ENCODE measurements at places on chromosomes 3 and 15.

DNA sequence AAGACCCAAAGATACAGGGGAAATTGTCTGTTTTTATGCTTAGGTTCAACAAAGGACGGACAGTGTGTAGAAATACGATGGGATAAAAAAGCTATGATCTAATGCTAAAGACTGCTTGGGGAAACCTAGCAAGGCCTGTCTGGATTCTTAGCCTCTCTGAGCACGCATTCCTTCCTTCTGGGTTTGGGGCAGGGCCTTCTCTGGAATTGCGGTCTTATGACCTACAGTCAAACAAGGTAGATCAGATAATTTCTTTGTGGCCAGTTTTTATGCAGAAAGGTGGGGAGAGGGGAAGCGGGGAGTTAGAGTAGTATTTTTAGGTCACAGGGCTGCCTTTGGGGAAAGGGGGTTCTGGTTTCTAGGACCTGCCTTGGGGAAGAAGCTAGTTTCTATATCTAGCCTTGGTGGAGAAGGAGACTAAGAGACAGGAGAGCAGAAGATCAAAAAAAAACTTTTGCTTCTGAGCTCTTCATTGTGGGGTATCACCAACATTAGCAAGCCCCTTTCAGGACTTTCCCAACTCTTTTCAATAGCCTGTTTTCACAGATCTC lies 39.1 kb upstream of the LIPC start:
- no peak for DNase-seq

DNA sequence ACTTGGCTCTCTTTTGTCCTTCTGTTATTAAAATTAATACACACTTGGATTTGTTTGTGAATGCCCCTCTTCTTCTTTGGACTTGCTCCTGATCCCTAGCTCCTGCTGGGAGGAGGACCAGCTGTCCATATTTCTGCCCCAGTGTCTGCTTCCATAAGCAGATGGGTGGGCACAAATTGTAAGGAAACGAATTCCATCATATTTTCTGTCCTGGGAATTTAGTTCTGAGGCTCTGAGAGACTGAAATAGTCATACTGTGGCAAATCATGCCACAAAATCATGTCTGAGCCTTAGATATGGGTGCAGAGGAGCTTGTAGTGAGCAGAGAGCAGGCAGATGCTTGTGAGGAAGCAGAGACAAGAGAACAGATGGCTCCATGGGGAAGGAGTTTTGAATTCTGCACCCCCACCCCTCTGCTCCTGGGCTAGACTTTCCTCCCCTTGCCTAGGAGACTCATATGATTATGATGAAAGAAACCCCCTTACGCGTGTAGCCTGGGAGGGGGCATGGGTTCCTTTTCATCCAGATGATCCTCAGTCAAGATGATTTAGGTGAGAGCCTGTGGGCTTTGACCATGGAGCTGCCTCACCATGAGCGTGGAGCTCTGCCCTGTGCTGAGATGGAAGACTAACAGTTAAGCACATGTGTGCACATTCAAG lies 50.6 kb downstream of the SV2B start:
- no peak for DNase-seq

DNA sequence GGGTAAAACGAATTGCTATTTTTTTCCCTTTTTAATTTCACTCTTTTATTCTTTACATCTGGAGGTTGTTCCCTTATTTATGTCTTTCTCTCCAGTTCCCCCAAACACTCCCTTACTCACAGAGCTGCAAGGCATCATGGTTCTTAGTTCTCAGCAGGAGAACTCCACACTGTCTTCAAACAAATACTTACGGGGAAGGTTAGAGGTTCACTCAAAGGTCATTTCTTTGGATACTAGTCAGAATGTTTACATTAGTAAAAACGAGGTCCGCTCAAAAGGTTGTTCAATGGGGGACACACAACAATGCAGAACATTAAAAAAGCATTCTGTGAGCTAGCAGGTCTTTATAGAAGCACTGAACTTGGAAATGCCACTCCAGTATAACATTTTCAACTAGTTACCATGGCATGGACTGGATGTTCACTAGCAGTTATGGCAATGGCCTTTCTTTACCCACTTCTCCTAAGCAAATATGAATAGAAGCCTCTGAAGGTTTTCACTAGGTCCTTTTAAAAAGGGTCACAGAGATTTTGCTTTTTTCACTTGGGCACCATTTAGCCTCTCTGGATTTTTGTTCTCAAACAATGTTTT lies 201.7 kb downstream of the MEIS2 start:
- DNase-seq, result no peak

DNA sequence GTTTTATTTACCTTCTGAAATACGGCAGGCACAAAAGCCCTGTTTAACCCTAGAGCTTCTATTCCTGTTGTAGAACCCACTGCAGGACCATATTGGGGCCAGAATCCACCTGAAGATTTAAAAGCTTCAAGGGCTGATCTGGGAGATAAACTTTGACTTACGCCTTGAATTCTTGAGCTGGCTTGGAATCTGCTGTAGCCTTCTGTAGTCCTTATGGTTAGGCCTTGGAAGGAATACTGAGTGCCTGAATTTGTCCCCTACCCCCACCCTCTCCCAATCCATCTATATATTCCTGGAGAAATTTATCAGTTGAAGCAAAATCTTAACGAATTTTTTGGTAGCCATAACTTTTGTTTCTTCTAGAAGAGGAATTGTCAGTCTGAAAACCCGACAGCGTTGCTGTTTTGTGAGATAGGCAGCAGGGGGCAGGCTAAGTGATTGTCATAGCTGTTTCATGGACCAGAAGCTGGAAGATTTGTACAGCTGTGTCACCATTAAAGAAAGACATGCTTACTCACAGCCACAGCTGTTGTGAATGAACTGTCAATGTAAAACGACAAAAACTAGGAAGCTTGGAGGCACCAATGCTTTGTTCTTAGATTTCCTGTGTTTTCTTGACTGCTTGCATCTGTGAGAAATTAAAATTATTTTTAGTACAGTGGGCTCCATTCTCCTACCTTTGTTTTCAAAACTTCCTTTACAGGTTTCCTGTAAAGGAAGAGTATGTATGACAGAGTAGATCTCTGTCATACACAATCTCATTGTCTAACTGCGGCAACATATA lies 12.8 kb downstream of the LXN start:
- DNase-seq, result peak; percentile 52

DNA sequence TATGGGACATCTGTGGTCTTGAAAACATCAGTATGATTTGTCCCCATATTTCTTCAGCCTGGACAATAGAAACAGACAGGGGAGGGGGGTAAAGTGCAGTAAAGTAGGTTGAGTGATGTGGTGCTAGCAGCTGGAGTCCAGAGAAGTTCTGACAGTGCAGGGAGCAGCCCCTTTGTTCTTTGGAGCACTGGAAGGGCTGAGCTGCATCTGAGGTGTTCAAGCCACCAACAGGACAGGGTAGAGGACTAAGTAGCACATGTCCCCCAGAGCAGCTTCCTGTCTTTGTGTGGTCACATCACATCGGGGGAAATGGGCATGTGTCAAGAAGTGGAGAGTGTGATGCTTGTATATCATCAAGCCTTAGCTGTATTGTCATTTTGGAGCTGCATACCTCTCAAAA lies 12.1 kb downstream of the MRPS22 start:
- DNase-seq, result no peak

DNA sequence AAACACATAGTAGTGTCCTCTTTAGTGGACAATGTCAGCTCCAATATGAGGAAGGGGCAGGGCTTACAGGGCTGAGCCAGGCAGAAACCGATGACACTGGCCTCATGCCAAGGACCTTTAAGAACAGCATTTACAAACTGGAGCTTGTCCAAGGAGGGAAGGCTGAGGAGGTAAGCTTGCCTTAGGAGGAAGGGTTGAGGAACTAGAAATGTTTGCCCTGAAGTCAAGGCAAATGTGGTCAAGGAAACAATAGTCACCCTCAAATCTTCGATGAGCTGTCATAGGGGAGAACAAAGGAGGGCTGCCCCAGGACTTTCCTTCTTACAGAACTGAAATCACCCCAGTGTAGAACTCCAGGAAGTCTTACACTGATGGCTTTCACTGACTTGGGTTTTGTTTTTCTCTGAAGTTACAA lies 136.4 kb downstream of the LIPC start:
- no peak for DNase-seq

DNA sequence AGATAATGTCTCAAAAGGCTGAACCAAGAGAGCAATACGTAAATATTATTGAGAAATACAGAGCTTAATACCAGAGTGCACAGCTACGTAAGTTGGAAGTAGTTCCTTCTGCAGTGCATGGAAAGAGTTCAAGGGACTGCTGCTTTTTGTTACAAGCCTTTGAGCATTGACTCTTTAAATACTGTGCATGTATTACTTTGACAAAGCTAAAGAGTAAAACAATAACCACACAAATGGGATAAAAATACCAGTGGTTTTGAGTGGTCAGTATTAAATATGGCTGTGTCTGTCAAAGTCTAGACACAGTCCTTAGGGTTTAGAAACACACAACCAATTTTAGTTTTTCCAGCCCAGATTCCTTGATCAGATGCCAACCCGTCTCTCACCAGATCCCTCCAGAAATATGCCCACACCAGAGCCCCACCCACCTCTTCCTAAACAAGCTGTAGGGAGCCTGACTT lies 62.1 kb downstream of the SSR3 start:
- DNase-seq, result no peak

GRCh38 chr3:193960487-193961274 lies 175.3 kb upstream of the HES1 start:
- DNase-seq, result no peak

DNA sequence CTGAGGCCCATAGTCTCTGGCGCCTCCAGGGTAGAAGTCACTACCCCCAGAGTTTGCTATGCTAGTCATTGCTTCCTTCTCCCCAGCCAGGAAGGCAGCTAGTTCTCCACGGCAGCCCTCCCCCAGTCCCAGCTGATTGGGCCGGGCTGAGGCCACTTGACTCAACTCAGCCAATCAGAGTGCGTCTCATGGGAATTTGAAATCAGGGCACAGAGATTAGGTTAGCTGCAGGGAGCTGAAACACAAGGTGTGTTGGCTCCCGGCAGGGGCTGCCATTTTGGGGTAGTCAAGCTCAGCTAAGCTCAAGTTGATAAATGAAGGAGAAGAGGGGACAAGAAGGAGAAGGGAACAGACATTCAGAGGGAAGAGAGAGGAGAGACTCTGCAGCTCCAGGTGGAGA lies 32.8 kb downstream of the LINGO1 start:
- DNase-seq, result no peak

GRCh38 chr15:29129926-29130325 lies 139.7 kb downstream of the NSMCE3 start:
- no peak for DNase-seq

- DNase-seq, result no peak
These were observed 81.8 kb upstream of the SNRPA1 start for GRCh38 chr15:101376615-101377395.
